ENCODE measurements at places on chromosomes 12 and 14. TPM values are rescaled to one million over a fixed set of nuclear protein-coding genes. Genes with fewer than 3 reads are reported as not detected.

OR11H12 gene
- not detected for polyA plus RNA-seq

TIMELESS gene
- 28.3 TPM for polyA plus RNA-seq

ENDOU gene
- 0.24 TPM for polyA plus RNA-seq

AKAP5 gene
- 4.4 TPM for polyA plus RNA-seq

ESRRB gene
- polyA plus RNA-seq = 0.29 TPM

REM2 gene
- 0.58 TPM for polyA plus RNA-seq

TSPAN19 gene
- 1.9 TPM for polyA plus RNA-seq

KRT78 gene
- not detected for polyA plus RNA-seq

PTGER2 gene
- 3.2 TPM for polyA plus RNA-seq

EIF2S3B gene
- polyA plus RNA-seq = 3.8 TPM

NKX2-1 gene
- polyA plus RNA-seq = 121 TPM

KRT75 gene
- not detected for polyA plus RNA-seq

GALNT16 gene
- 4.4 TPM for polyA plus RNA-seq

CACNA1C gene
- 14.9 TPM for polyA plus RNA-seq

BCL2L2 gene
- polyA plus RNA-seq = 42.0 TPM

VEZT gene
- polyA plus RNA-seq = 60.4 TPM

OR6C74 gene
- not detected for polyA plus RNA-seq

CCDC184 gene
- not detected for polyA plus RNA-seq

RFLNA gene
- polyA plus RNA-seq = 4.5 TPM

ALG10 gene
- 10.4 TPM for polyA plus RNA-seq

ORAI1 gene
- 11.4 TPM for polyA plus RNA-seq

OAS2 gene
- polyA plus RNA-seq = 11.2 TPM

GPR162 gene
- polyA plus RNA-seq = 12.1 TPM

NRXN3 gene
- 1.9 TPM for polyA plus RNA-seq

ZNF641 gene
- polyA plus RNA-seq = 26.6 TPM

STXBP6 gene
- polyA plus RNA-seq = 39.1 TPM

SERPINA9 gene
- polyA plus RNA-seq = not detected

CCDC38 gene
- polyA plus RNA-seq = 0.28 TPM

MYF5 gene
- not detected for polyA plus RNA-seq

SLC16A7 gene
- polyA plus RNA-seq = 3.6 TPM

RERG gene
- 18.2 TPM for polyA plus RNA-seq

IAPP gene
- not detected for polyA plus RNA-seq

ASIC1 gene
- 11.5 TPM for polyA plus RNA-seq

FAM90A1 gene
- polyA plus RNA-seq = 2.4 TPM

PKP2 gene
- polyA plus RNA-seq = 3.2 TPM

Measured in right lung (tissue), 10 donors.